ENCODE measurements at places on chromosomes 7 and 10.

DNA sequence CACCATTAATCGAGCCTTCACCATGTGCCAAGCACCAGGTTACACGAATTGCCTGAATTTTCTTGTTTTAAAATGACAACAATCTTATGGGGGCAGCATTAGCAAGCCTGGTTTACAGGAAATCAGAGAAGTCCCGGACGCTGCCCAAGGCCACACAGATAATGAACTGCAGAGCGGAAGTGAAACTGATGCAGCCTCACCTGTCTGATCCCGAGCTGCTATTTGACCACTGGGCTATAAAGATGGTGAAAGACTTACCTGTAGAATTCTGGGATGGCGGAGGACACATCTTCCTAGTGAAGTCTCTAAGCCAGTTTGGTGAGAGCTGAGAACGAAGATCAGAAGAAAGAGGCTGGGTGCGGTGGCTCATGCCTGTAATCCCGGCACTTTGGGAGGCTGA, 21.7 kb upstream of the GALNTL5 start:
- no peak for DNase-seq

DNA sequence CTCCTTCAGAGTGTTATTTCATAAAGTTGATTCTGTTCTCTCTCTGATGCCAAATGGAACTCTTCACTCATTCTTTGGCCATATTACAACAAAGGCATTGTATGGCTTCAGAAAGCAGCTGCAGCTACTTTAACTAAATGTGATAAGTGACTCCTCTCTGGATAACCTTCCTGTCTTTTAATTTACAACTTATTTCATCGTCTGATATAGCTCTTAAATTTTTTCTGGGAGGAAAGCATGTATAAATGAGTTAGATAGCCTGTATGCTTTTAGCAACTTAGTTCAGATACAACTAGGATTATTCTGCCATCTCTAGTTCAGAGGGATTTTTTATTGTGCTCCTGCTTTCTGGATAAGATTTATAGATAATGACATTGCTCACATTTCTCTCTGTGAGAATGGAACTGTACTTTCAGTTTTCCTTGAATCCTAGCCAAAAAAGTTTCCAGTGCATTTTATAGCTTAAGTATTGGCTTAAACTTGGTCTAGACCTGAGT, 57.5 kb downstream of the KLHDC10 start:
- DNase-seq, result no peak

GRCh38 chr7:146096994-146097393, 19.6 kb upstream of the CNTNAP2 start:
- no peak for DNase-seq

GRCh38 chr7:73932364-73932763, 71.4 kb downstream of the TMEM270 start:
- DNase-seq, result no peak

DNA sequence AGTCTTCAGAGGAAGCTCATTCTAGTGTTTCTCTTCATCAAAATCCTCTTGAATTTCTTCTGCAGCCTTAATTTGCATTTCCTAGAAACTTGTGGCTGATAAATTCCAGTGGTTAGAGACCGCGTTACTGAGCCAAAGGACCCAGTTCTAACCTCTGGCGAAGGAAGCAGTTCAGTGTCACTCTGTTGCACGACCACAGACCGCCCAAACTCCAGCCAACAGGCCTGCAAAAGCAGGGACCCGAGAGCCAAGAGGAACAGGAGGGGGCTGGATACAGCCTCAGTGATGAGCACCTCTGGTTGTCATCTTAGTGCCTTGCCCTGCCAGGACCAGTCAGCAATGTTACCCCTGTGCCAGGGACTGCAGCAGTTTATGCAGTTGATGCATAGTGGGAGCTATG, 70.0 kb downstream of the AFAP1L2 start:
- peak; percentile 59 for DNase-seq
